ENCODE measurements at places on chromosomes 13 and 19.

DNA sequence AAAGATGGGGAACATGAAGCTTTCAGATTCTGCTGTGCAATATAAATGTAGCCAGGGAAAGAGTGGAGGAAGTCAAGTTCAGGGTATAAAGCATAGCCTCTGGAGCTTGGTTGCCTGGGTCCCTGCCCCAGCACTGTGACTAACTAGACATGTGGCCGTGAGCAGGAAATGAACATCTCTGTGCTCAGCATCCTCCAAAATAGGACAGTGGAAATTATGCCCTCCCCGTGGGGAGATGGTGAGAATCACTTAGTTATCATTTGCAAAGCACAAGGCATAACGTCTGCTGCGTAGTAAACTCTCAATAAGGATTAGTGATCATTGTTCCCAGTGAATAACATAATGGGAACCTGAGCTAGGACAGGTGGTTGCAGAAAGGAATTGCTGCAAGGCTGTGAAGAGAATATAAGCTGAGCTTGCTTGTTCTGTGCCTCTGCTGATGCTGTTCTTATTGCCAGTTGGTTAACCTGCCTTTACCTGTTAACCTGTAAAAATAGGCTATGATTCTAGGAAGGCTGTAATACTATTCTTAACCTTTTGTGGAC lies 441.0 kb downstream of the COG6 start:
- no peak for DNase-seq

DNA sequence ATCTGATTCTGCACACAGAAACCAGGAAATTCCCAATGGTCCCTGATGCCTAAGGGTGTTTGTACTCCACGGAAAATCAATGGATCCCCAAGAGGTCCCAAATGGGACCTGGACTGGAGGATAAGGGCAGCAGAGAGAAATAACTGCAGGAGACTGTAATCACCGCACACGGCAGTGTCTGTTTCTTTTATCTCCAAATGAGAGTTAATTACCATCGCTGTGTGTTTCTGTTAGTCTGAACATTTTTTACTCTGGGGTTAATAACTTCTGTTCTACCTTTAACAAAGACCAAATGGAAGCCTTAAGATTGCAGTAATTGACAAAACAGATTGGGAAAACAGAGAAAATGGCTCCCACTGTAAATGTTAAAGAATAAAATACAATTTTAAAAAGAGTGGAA lies 320.9 kb downstream of the DCLK1 start:
- no peak for DNase-seq

DNA sequence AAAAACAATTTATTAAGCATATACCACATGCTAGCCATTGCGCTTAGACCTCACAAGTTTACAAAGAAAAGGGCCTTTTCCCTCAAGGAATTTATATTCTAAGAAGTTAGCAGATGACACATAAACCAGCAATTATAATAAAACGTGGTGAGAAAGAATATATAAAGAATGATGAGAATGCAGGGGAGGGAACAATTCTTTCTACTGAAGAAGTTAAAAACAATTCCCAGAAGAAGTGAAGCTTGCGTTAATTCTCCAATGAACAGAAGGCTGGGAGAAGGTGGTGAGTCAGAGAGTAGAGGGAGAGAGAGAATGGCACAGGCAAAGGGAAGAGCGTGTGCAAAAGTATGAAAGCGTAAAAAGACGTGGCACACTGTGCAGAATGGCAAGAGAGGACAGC lies 69.5 kb upstream of the ZDHHC20 start:
- no peak for DNase-seq

GRCh38 chr13:71240911-71241310 lies 626.1 kb downstream of the DACH1 start:
- DNase-seq: no peak

DNA sequence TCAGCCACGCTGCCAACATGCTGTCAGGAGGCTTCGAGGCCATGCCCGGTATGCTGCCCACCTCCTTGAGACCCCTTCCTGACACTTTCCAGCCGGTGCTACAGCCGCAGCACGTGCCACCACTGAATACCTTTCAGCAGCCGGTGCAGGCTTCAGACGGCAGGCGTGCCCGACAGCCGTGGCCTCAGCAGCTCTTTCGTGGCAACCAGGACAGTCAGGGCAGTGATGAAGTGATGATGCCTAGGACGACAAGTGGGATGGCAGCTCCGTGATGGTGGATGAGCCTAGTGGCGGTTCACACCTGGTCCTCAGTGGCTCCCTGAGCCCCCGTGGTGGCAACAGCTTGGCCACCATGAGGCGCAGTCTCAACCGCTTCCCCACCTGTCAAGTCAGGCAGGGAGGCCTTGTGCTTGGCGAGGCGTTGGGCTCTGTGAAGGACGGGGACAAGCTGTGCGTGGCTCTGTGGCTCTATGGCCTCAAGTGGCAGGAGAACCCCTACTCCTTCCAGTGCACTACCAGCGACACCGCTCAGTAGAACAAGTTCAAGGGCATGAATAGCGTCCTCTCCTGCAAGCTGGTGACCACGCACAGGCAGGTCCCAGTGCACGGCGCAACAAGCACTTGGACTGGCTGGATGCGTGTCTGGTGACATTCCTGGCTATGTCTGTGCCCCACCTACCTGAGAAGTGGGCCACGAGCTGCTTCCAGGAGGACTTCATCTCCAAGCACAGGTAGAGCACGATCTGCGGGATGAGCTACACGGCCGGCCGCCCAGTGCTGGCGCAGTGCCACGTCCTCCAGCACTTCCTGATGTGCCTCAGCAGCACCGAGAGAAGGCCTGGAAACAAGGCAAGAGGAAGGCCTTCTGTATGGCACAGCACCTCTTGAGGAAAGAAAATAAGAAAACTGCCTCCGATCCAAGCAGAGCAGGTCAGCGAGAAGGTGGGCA lies 18.2 kb upstream of the ZNF14 start:
- no peak for DNase-seq
